ENCODE measurements at places on chromosomes 12 and 14.

- DNase-seq: peak; percentile 53
Observed at GRCh38 chr14:76050797-76051392, 65.3 kb downstream of the IFT43 start.

DNA sequence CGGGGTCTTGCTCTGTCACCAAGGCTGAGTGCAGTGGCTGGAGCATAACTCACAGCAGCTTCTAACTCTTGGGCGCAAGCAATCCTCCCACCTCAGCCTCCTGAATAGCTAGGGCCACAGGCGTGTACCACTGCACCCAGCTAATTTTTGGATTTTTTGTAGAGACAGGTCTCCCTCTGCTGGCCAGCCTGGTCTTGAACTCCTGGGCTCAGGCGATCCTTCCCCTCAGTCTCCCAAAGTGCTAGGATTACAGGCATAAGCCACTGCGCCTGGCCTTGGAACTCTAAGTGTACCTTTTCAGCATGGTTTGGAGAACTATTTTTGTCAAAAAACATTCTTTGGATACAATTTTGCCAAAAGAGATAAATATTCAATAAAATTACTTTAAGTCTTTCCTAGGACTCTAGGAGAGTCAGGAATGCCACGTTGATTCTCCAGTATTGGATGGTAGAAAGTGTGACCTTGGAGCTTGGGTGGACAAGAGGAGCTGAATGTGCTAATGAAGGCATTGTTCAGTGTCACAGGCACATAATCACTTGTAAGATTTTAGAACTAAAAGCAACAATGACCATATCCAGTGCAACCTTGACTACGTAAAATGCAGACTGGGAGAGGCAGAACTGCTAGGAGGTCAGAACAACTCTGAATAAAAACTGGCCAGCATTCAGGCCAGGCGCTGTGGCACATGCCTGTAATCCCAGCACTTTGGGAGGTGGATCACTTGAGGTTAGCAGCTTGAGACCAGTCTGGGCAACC lies 2.8 kb downstream of the SRSF9 start:
- DNase-seq: peak; percentile 43

GRCh38 chr12:6752167-6752920 lies 597 bp downstream of the MLF2 start:
- peak; percentile 56 for DNase-seq

GRCh38 chr14:80213602-80214001 lies 2.3 kb upstream of the DIO2 start:
- peak; percentile 67 for DNase-seq

DNA sequence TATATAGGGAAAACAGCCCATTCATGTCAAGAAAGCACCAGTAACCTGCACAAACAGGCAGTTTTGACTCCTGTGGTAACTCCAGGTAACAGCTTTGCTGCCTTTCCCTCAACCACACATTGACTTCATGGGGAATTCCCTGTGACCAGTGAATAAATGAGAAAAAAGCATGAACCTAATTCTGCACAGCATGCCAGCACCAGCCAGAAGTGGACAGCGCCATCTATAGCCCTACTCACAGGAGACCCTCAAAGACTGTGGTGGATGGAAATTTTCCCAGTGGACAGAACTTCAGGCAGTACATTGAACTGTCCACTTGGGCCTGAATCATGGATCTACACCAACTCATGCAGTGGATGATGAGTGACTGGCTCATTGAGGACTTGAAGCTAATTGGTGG lies 152.1 kb downstream of the SLC8A3 start:
- DNase-seq: no peak

- DNase-seq: peak; percentile 12
Observed at GRCh38 chr12:68158432-68158831, 1.1 kb downstream of the IFNG start.

DNA sequence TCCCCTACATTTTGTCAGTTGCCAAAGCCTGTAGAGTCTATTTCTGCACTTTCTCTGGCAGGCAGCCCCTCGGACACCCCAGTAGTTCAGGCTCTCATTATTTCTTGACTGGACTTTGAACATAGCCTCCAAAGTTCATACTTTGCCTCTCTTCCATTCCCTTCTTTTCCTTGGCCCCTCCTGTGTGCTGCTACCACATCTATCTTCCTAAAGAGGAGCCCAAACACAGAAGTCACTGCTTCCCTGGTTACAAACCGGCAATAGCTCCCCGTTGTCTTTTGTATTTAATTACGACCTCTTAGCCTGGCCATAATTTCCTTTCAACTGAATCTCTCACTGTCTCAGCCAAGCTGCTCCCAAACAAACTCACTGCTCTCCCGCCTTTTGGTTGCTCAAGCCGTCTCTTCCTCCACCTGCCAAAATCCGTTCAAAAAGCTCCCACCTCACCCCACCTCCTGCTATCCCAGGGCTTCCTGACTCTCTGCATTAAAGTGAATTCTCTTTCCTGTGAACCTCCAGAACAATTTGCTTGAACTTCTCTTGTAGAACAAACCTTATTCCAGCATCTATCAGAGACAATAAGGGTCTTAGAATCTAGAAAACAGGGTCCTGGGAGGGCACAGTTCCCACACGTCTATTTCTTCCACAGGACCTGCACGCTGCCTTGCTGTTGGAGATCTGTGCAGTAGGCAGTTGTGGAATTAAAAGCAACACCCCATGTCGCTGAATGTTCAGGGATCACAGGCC lies 46.9 kb downstream of the PRMT8 start:
- no peak for DNase-seq

- DNase-seq: no peak
Observed at GRCh38 chr14:94696518-94696917, 73.4 kb downstream of the GSC start.

DNA sequence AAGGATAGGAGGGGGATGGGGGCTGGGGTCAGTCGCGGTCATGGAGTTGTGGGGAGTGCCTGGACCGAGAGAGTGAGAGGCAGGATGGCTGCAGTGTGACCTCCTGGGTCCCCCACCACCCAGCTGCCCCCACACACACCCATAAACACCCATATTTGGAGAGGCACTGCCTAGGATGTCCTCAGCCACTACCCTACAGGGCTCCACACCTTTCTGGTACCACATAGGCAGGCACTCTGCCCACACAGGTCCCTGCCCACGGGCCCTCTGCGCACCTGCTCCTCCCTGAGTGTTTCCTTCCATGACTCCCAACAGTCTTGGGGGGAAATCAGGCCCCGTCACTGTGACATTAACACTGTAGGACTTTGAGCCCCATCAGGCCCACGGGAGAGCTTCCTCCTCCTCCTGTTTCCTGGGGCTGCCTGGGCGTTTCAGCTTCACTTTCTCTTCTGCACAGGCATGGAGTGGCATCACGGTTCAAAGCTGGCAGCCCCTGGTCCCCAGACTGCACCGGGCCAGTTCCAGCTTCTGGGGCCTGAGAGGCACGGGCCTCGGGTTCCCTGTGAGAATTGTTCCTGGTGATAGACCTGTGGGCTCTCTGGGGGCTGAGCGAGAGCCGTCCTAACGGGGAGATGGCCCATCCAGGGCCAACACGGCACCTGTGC lies 207.0 kb upstream of the C14orf180 start:
- no peak for DNase-seq

- no peak for DNase-seq
Observed at GRCh38 chr12:98471085-98471484, 44.3 kb upstream of the TMPO start.

DNA sequence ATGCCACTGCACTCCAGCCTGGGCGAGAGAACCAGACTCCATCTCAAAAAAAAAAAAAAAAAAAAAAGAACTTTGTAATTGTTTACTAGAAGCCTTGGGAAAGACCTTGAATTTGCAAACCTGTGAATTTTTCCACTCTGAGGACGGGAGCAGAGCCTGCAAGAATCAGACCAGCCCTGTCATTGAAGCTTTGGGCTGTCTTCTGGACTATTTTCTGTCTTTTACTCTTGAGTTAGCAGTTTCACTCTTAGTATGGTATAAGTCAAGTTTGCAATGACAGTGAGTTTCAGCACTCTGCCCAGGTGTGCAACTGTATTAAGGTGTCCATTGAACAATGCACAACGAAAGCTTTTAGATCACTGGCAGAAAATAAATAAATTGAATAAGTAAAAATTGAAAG lies 81.4 kb upstream of the KRAS start:
- no peak for DNase-seq

DNA sequence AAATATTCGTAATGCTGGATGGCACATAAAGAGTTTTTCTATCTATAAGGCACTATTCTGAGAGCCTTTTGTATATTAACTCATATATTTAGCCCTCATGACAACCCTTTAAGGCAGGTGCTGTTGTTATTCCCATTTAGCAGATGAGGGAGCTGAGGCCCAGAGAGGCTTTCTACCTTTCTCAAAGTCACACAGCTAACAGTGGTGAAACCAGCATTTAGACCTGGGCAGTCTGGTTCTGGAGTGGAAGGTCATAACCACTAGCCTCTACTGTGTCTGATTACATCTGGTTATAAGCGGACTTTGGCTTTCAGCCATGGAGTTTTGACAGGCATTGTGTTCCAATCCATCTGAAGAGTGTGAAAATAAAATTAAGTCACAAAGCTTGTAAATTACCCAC lies 41.2 kb upstream of the HDAC7 start:
- no peak for DNase-seq

Measured in fibroblast of skin of abdomen (primary cell).